ENCODE measurements at places on chromosomes 2 and 18.

- no peak for DNase-seq
Observed at GRCh38 chr2:204680576-204680975, 135.3 kb downstream of the PARD3B start.

GRCh38 chr2:14716319-14716718 lies 83.8 kb downstream of the LRATD1 start:
- DNase-seq, result no peak

- no peak for DNase-seq
Observed at GRCh38 chr18:59276047-59276446, 2.8 kb upstream of the RAX start.

DNA sequence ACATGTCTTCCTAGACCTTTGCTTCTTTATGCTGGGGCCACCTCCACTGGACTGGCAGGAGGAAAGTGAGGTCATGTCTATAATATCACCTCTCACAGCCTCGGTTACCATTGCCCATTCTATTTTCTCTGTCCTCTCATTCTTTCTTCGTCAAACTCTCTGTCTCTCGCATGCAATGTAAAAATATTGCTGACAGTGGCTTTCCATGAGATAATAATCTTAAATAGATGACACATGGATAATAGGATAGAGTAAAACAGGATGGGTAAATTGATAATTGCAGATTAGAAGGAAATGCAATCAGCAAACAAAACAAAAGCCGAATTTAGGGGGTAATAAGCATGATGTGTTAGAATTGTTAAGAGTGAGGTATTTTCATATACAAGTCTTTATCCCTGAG lies 215.7 kb upstream of the PARD3B start:
- no peak for DNase-seq

All from activated T-cell treated with anti-CD3 and anti-CD28 coated beads for 4 hours (primary cell).